T-helper 9 cell (primary cell): ENCODE measurements at places on chromosomes 4 and X.

- DNase-seq: no peak
These were observed 31.2 kb downstream of the USP38 start for GRCh38 chr4:143215873-143216272.

DNA sequence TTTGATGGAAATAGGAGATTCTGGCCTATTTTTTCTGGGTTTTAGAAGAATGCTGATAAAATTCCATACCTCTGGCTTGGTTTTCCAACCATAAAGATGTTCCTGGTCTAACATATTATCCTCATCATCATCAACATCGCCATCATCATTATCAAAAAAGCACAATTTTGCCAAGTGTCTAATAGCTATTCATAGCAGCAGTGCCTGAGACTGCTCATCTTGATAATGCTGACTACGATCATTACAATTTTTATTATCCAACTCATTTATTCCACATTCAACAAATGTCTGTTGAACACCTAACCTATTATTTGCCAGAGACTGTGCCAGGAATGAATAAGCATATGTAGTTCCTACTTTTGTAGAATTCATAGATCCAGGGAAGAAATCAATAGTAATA, 303.5 kb upstream of the GATB start:
- DNase-seq: no peak

DNA sequence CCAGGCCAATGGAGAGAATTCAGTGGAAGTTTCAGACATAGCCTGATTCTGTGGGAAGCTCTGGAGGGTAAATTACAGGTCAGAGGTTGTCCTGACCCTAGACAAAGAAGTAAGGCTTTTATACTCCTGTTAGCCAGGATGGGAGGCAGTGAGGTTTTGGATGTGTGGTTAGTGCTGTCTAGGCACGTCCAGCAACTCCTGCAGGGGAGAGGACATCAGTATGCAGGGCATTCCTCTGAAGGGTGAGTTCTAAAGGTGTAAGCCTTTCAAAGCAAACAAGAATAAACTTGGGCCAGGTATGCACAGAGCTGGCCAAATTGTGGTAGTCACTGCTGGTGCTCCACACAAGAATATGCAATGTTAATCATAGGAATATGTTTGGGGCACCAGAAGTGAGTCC, 562.5 kb downstream of the CCSER1 start:
- DNase-seq: no peak

DNA sequence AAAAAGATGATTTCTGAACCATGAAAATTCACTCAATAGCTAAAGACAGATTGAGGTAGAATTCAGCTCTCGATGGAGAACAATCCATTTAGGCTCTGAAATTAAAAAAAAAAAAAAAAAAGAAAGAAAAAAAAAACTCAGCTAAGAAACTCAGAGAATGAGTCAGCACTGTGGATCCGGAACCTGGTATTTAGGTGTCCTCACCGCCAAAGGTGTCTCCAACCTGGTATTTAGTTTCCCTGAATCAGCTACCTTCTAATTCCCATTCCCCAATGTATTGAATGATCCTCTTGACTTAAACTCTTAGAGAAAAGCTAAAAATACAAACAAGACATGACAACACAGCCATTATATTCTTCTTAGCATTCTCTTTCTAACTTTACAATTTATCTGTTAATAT, 150.3 kb upstream of the RASGEF1B start:
- DNase-seq: no peak

GRCh38 chrX:139720136-139720535, 12.2 kb upstream of the MCF2 start:
- DNase-seq: no peak

DNA sequence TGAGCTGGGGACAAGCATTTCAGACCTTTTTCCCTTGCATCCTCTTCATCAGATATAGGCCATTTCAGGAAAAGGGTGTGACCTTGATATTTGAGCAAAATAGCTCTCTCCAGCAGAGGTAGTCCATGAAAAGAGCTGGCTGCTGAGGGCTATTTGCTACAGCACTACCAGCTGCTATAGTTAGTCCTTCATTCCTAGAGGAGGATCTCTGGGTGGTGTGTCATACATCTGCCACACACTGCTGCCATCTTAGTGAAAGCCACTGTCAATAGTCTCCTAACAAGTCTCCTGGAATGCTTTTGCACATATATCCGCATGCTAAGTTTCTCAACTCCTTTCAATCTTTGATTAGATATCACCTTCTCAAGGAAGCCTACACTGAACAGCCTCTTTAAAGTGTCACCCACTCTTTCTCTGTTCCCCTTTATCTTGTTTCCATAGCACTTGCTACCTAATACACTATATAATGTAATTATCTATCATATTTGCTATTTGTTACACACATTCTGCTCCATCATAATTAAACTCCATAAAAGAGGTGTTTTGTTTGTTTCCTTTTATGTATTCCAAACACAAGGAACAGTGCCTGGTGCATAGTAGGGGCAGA, 131.9 kb downstream of the TBC1D19 start:
- DNase-seq: no peak

- DNase-seq: no peak
These were observed 245.4 kb downstream of the DCTD start for GRCh38 chr4:182671749-182672148.

- no peak for DNase-seq
These were observed 23.8 kb downstream of the MSL3 start for GRCh38 chrX:11781734-11782370.

DNA sequence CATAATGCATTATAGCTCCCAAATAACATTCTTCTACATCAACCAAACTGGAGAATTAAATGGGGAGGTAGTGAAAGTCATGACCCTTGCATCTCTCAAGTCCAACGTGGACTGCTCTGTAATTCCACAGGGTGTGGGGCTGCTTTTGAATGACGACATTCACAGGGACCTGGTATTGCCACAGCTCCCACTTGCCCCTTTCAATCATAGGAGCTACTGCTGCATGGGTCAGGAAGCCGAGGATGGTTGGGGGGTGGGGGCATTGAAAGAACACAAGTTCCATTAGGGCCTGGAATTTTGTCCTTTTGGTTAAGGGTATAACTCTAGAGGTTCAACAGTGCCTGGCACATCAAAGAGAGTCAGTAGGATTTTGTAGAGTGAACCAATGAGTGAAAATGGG, 7.4 kb upstream of the CT55 start:
- no peak for DNase-seq

- no peak for DNase-seq
These were observed 3.0 kb upstream of the CLNK start for GRCh38 chr4:10687526-10687925.

DNA sequence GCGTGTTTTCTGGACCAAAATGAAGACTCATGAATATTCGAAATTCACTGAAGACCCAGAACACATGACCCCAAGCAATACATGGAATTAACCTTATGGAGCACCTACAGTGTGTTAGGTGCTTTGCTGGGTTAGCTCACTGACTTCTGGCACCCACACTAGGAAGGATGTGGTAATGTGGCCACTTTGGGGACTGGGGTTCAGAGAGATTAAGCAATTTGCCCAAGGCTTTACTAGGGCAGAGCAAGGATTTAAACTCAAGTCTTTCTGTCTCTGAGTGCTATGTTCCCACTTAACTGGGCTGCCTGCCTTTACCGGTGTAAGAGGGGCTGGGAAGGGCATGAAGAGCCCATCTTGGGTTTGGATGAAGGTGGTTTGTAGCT, 162.0 kb upstream of the ATP6AP2 start:
- no peak for DNase-seq

DNA sequence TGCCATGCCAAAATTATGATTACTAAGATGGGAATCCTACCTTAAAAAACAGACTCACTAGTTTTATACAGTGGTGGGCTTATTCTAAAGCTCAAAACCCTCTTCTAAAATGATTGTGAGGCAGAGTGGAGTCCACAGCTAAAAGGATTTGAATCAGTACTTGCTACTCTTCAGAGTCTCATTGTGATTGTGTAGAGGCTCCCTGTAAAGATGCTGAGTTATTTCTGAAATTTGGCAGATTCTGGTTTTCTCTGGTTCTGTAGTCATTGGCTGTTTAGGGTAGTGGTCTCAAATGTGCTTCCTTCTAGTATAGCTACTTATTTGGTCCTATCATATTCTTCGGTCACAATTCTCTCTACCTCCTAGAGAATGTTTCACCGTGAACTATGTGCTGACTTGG, 104.1 kb downstream of the FBXW7 start:
- no peak for DNase-seq

DNA sequence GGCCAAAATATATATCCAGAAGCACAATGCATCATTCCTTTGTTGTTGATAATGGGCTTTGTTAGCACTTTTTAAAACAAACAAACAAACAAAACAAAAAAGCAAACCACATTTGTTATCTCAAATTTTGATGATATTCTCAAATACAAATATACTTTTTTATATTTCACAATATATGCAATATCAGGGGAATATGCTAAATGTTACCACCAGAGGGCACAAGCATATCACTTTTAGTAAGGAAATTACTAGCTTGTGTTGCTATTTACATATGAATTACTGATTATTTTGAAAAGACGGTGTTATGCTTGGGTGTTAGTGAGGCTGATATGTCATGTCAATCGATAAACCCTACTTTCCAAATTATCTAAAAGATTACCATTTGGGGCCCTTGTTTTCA, 29.1 kb downstream of the RIPPLY1 start:
- DNase-seq: no peak

GRCh38 chr4:107404591-107405300, 315.3 kb downstream of the PAPSS1 start:
- DNase-seq: no peak

DNA sequence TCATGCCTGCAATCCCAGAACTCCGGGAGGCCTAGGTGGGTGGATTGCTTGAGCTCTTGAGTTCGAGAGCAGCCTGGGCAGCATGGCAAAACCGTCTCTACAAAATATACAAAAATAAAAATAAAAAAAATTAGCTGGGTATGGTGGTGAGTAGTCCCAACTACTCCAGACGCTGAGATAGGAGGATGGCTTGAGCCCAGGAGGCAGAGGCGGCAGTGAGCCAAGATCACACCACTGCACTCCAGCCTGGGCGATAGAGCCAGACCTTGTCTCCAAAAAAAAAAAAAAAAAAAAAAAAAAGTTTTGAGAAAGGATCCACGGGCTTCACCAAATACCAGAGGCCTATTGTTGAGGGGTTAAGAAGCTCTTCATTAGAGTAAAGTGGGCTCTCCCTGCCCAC, 8.0 kb downstream of the SUPT20HL2 start:
- no peak for DNase-seq

GRCh38 chrX:101220662-101221260, 1.2 kb downstream of the DRP2 start:
- no peak for DNase-seq

GRCh38 chrX:112668476-112669409, 11.0 kb downstream of the LHFPL1 start:
- no peak for DNase-seq

DNA sequence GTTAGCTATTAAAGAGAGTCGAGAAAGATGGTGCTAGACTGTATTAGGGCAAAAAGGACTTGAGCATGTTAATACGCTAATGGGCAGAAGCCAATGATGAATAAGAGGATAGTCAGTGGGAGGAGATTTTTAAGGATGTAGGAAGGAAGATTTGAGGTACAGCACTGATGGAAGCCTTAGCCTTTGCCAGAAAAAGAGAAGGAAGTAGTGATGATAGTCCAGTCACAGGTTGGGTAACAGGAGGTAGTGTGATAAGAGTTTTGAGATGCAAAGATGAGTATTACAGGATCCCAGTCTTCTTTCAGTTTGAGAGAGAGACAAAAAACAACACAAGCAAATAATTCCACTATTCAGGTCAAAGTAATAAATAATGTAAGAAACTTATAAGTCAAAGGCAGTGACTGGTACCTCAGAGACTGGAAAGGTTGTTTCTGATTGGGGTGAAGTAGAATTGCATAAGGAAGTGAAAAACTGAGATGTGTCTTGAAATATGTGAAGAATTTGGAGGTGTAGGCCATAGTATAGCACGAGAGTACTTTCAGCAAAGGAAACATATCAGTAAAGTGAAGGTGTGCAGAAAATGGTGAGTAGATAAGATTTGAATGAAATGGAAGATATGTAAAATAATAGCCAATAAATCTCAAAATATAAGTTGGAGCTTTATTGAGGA, 22.1 kb upstream of the NDNF start:
- DNase-seq: no peak

GRCh38 chrX:17376431-17377077, 1.6 kb downstream of the NHS start:
- no peak for DNase-seq

DNA sequence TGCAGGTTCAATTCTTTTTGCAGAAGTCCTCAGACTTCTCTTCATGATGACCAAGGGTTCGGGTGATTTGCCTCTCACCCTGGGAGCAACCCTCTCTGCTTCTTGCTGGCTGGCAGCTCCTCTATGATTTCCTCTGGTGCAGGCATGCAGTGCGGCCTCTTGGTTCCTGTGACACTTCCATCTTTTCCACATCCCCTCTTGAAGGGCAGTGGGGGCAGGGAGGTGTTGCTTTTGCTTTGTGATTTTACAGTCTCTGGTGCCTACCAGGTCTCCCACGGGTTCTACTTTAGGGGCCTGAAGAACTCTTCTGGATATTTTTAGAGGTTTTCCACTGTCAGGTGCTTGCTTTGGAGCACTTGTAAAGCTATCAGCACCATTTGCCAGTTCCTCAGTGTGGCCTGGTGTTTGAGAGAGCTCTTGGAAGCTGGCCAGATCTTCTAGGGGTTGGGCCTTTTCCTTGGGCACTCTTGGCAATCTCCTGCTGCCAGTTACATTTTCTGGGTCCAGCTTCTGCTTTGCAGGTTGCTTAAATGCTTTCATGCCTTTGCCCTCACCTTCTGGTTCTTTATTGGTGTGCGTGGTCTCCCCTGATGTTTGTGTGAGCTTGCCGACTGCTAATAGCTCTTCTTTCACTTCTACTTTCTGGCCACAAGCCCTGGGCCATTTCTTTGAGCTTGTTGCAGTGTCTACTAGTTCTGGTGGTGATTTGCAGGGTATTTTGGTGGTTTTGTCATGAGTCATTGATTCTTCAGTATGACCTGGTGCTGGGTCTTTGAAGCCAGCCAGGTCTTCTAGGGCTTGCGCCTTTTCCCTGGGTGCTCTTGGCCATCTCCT, 11.5 kb upstream of the CHST7 start:
- DNase-seq: no peak

GRCh38 chrX:39614680-39614998, 483.1 kb downstream of the BCOR start:
- no peak for DNase-seq

DNA sequence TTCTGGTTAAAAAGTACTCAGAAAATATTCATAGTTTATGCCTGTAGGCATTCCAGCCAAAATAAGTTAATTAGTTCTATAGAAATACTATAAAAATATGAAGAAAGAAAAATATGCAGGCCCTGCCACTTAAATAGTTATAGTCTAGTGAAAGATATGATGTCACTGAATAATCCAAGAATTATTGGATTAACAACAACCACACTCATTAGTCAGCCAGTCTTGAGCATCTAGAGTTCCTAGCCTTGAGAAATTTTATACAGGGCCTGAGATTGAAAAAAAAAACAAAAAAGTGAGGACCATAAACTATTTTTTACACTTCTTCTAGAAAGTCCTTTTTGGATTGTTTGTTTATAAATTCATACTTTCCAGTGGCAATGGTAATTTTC, 823.0 kb downstream of the FAT4 start:
- no peak for DNase-seq

DNA sequence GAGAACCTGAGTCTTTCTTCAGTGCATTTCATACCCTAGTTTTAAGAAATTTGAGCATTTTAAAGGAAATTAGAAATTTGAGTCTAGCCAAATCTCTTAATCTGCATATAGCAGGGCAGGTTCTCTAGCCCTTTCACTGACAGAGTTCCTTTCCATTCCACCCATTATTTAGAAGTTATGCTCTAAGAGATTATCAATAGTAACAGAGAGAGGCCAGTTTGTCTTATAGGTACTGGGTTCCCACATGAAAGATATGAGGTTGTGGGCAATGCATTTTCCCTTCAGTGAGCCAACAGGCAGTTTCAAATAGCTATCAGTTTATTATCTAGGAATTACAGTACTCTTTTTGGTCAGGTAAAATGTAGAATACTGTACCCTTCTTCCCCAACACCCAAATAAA, 7.3 kb upstream of the GALNT7 start:
- no peak for DNase-seq
